ENCODE measurements at places on chromosomes 11 and 22.

- DNase-seq, result no peak
Observed at GRCh38 chr11:31943056-31943780, 132.1 kb upstream of the PAX6 start.

- no peak for DNase-seq
Observed at GRCh38 chr11:45568049-45568448, 97.4 kb downstream of the CHST1 start.

- no peak for DNase-seq
Observed at GRCh38 chr22:25623310-25623734, 58.8 kb downstream of the GRK3 start.

DNA sequence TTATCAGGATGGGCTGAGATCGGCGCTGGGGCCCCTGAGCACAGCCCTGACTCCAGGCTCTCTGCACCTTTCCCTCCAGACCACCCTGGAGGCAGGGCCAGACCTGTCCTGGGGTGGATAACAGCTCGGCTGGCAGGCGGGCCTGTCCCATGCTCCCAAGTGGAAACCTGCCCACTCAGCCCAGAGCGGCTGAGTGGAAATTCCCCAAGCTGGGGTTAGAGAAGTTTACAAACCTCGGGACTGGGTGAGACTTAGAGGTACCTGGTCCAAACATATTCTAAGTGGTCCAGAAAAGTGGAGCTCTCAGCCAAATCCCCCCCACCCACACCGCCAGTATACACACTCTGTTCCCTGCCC, 4.8 kb upstream of the FXYD2 start:
- no peak for DNase-seq

DNA sequence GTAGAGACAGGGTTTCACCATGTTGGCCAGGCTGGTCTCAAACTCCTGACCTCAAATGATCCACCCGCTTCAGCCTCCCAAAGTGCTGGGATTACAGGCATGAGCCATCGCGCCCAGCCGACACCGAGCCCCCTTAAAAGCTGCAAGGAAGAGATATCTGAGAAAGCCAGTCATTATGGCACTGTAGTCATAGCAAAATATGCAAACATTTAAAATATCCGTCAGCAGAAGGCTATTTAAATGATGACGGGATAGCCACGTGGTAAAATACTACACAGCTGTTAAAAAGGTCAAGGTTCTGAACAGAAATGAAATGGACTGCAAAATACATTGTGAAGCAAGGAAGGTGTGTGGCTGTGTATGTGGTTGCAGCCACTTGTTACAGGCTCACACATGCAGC, 6.4 kb upstream of the CCDC88B start:
- DNase-seq, result no peak
